Sigmoid colon (tissue), 7 donors: ENCODE measurements at places on chromosomes 1 and 21.
A peak's percentile ranks its signal among the peaks of the same experiment; 100 is the strongest.

DNA sequence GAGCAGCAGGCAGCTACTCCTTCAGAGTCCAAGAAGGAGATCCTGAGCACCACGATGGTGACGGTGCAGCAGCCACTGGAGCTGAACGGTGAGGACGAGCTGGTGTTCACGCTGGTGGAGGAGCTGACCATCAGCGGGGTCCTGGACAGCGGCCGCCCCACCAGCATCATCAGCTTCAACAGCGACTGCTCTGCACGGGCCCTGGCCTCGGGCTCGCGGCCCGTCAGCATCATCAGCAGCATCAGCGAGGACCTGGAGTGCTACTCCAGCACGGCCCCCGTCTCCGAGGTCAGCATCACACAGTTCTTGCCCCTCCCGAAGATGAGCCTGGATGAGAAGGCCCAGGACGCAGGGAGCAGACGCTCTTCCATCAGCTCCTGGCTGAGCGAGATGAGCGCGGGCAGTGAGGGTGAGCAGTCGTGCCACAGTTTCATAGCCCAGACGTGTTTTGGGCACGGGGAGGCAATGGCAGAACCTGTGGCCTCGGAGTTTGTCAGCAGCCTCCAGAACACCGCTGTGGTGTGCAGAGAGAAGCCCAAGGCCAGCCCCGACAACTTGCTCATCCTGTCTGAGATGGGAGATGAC lies 531.8 kb downstream of the KIF26B start:
- no peak for DNase-seq

- no peak for DNase-seq
Observed at GRCh38 chr1:96473791-96474434, 247.7 kb upstream of the PTBP2 start.

DNA sequence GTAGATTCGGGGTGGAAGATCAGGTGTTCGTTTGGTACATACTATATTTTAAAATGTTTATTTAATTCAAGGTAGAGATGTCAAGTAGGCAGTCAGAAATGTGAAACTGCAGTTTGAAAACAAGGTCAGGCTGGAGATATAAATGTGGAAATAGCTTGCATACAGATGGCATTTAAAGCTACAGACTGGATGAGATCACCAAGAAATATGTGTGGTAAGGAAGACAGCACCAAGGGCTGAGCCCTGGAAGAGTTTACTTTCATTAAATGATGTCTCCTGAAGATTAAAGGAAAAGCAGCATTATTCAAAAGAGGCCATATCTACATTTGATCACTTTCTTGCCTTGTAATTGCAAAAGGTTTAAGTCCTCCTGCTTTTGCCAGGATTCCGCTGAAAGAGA lies 271.3 kb downstream of the PTBP2 start:
- DNase-seq: no peak

DNA sequence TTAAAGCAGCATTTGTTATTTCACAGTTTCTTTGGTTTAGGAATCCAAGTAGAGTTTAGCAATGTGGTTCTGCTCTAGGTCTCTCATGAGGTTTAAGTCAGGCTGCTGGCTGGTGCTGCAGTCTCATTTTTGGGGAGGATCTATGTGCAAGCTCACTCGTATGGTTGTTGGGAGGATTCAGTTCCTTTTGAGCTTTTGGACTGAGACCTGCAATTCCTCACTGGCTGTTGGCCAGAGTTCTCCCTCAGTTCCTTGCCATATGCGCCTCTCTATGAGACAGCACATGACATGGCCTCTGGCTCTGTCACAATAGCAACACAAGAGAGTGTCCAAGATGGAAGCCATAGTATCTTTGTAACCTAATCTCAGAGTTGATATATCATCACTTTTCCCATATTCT lies 91.0 kb downstream of the OLFML2B start:
- DNase-seq: peak; percentile 59

- DNase-seq: no peak
Observed at GRCh38 chr1:185837711-185838110, 103.5 kb downstream of the HMCN1 start.

GRCh38 chr21:26773058-26773457 lies 72.2 kb downstream of the ADAMTS1 start:
- no peak for DNase-seq

DNA sequence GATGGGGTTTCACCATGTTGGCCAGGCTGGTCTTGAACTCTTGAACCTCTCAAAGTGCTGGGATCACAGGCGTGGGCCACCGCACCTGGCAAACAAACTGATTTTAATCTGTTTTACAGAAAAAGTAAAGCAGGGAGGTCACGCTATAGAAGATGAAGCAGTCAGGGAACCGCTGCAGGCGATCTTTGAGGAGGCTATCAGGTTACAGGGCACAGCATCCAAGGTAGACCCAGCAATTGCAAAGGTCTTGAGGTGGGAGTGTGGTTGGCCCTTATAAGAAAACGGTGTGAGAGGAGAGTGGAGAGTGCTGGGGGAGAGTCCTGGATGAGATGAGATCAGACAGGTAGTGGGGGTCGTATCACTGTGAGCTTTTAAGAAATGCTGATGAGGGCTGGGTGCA lies 2.6 kb upstream of the TMCO4 start:
- no peak for DNase-seq

GRCh38 chr1:47444297-47444561 lies 6.4 kb downstream of the FOXD2 start:
- DNase-seq: no peak

GRCh38 chr1:207669528-207670009 lies 24.6 kb downstream of the CR1L start:
- no peak for DNase-seq

GRCh38 chr1:178124115-178124514 lies 30.2 kb downstream of the RASAL2 start:
- DNase-seq: no peak

- DNase-seq: no peak
Observed at GRCh38 chr1:67031121-67031858, 22.7 kb downstream of the SLC35D1 start.

- no peak for DNase-seq
Observed at GRCh38 chr1:52706941-52707926, 9.1 kb upstream of the COA7 start.
